Activated gamma-delta T cell treated with anti-CD3 and anti-CD28 coated beads, Interleukin-2, amount 50 U/mL, for 16 hours (primary cell): ENCODE measurements at places on chromosomes 16 and 17.

- no peak for DNase-seq
Observed at GRCh38 chr17:70184770-70185169, 15.4 kb downstream of the KCNJ2 start.

DNA sequence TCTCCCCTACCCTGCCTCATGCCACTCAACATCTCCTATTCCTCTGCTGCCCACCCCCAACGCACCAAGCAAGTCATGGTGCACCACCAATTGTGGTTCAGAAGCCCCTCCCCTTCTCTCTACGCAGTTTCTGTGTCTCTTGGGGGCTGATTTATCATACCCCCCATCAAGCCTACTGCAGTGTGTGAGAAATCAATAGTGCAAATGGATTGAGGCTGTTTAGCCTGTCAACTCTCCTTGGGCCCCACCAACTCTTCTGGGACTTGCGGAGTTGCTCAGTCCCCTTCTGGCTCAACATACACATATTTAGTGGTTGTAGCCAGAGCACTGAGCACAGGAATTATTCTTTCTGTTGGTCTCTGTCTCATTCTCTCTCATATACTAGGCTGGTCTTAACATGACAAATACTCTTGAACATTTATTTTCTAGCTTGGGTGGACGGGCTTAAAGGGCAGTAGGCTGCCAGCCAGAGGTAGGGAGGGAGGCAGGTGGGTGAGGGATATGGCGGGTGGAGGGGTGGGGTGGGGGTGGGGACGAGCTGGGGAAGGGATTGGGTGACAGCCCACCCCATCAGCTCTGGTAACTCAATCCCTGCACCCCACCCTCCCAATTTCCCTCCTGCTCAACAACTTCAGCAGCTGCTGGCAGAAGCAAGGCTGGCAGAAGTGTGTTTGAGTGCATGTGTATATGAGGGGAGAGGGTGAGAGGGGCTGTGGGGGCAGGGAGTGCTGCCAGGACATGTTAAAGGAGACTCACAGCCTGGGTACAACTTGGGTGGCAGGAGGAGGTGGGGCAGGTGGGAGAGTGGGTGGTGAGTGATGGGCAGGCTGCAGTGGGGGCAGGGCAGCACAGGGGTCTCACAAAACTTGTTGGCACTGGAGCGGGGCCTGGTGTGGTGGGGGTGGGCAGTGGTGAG, 4.9 kb downstream of the RARA start:
- DNase-seq, result no peak

- no peak for DNase-seq
Observed at GRCh38 chr17:82244413-82245133, 15.7 kb downstream of the SLC16A3 start.

- no peak for DNase-seq
Observed at GRCh38 chr17:4008082-4008435, 43.8 kb upstream of the ATP2A3 start.

DNA sequence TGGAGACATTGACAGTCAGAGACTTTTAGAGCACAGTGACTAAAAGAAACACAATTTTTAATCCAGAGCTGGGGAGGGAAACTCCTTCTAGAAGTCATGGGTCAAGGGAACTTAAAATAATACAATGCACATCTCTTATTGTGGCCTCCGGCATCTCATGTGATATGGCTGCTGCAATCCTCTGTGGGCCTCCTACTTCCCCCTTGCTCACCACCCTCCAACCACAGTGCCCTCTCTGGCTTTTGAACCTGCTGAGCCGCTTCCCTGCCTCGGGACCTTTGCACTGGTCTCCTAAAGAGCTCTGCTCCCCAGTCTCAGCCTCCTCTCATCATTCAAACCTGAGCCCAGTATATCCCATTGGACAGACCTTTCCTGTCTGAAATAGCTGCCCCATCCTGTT, 47.6 kb downstream of the HS3ST2 start:
- no peak for DNase-seq

DNA sequence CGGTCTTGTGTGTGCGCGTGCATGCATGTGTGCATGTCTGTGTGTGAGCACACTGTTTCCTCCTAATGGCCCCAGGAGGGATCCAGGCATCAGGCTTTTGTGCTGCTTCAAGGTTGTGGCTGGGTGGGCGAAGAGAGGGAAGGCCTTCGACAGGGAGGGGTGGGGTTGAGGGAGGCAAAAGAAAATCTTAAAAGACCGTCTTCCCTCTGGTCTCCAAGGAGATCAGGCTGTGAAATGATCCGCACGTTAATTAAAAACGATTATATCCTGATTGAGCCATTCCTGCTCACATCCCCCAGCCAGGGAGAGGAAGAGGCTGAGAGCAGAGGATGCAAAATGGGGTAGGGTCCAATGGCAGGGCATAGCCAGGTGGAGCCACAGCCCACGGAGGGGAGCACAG, 46.9 kb downstream of the RAI1 start:
- DNase-seq, result no peak

DNA sequence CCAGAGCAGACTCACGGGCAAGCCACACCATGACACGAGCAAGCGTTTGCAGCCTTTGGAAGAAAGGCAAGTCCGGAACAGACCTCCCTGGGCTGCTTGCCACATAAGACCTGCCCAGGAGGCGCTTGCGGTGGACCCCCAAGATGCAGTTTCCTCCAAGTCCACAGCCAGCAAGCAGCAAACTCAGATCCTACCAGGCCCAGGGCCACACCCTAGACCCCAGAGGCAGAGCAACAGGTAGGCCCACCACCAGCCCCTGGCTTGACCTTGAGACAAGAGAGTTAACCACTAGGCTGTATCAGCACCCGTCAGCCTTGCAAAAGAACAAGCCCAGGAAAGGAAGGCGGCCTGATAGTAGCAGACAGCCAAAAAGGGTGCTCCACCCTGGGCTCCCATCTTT, 2.3 kb downstream of the FAAP100 start:
- DNase-seq, result no peak

DNA sequence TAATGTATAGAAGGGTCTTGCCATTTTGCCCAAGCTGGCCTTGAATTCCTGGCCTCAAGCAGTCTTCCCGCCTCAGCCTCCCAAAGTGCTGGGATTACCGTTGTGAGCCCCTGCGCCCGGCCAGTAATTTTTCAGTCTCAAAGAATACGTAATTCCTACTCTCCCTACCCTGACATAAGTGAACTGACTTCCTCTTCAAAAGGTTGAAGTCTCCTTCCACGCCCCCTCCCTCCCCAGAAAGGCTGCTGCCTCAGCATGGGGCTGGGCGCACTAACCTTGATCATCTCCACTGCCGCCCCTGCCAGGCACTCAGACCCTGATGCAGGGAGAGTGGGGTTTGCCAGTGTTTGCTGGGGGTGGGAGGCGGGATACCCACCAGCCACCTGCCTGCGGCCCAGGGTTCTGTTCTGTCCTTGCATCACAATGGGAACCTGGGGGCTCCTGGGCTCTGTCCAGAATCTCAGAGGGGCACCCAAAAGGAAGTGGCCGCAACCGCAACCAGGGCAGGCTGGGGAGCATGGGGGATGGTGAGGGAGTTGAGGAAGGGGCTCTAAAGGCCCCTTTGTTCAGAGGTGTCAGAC, 27.5 kb downstream of the KIFC3 start:
- DNase-seq, result no peak

DNA sequence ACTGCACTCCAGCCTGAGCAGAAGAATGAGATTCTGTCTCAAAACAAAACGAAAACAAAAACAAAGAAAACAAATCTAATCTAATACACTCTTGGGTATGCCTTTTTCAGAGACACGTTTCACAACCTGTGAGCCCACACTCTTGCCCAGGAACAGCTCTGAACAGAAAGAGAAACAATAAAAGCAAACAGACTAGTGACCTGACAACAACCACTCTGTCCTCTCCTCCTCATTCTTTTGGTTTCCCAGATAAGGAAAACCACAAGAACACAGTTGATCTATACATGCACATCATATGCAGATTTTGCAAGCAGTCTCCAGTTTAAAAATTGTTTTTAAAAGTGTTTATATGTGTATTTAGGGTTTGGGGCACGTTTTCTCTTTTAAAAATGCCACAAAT, 1.3 kb downstream of the MKS1 start:
- no peak for DNase-seq

GRCh38 chr16:71352963-71353460, 5.5 kb upstream of the CALB2 start:
- no peak for DNase-seq

- no peak for DNase-seq
Observed at GRCh38 chr17:40535438-40535837, 29.8 kb downstream of the CCR7 start.

GRCh38 chr16:75938818-75939217, 212.5 kb upstream of the CPHXL start:
- no peak for DNase-seq

DNA sequence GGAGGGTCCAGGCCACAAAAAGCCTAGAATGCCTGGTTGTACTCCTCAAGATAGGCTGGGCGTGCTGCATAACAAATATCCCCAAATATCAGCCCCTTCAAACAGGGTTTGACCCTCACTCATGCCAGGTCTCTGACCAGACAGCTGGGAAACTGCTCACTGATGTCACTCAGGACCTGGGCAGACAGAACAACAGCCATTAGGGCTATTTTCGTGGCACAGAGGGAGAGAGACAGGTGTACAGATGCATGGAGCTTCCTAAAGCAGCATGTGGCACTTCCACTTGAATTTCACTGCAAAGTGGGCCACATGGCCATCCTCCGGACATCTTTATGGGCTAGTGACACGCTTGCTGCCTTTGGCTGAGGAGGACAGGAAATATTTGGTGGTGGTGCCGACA, 73.1 kb downstream of the SREBF1 start:
- no peak for DNase-seq

DNA sequence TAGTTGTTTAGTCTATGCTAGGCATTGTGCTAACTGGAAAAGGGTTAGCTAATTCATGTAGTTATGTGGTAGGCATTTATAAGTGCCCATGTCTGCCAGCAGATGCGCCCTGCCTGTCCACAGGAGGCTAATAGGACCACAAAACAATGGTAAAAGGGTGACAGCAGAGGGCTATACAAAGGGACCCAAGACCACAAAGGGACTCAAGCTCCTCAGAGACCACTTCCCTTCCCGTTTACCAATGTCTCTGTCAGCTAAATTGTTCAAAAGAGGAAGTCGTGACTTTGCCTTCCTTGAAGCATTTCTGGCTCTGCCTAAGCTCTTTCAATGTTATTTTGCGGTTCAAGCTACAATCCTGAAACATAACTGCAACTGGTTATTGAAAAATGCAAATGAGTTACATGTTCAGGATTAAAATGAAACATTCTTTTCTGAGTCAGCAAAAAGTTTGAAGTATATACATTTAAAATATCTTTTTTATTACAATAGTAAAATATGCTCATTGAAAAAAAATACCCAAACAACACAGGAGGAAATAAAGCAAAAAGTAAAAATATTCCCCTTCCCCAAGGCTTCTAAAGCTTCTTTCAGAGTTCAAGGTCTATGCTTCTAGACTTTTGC, 149.2 kb downstream of the MAF start:
- DNase-seq, result no peak

- DNase-seq, result no peak
Observed at GRCh38 chr17:57037411-57037810, 47.6 kb upstream of the AKAP1 start.

- no peak for DNase-seq
Observed at GRCh38 chr16:66004699-66005098, 361.8 kb upstream of the CDH5 start.

DNA sequence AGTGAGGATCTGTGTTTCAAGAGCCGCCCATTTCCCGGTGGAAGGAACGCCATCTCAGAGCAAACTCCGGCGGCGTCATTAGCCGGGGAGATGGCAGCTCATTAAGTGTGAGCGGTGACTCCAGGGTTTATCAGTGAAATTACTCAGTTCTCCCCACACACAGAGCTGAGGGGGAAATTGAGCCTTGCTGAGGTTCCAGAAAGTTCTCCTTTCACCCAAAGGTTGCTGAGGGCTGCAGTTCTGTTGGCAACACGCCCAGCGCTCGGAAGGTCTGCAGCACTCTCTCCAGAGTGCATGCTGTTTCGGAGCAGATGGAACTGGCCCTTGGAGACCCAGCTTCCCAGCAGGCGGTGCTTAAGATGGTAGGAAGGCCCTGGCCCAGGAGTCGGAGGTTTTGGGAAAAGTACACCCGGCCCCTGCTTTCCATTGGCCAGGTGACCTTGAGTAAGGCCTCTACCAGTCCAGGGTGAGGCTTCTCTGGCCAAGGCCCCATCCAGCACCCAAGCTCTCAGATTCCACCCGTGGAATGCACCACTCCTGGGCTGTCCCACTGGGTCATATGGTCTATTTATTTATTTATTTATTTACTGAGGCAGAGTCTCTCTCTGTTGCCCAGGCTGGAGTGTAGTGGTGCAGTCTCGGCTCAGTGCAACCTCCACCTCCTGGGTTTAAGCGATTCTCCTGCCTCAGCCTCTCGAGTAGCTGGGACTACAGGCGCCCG, 167.7 kb upstream of the CIBAR2 start:
- no peak for DNase-seq

DNA sequence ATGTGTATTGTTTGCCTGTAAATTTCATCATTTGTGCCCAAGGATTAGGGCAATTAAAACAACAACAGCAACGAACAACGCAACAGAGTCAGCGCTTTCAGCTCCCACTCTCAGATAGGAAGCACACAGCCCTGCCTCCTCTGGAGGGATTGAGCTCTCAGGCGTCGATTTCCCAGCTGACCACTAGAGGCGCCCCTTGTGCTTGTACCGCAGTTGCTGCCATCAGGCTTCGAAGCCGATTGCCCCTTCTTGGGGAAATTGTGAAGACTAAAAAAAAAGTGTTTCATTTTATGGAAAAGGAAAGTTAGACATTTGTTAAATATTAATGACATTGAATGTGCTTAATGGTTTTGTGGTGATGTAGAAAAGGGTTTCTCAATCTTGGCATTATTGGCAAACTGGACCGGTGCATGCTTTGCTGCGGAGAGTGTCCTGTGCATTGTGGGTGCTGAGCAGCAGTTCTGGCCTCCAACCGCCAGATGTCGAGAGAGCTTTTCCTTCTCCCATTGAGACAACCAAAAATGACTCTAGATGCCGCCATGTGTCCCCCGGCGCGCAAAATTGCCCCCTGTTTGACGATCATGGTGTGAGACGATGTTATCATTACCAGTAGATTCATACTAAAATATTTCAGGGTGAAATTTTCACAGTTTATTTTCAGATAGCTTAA, 650.4 kb upstream of the RBFOX1 start:
- no peak for DNase-seq

DNA sequence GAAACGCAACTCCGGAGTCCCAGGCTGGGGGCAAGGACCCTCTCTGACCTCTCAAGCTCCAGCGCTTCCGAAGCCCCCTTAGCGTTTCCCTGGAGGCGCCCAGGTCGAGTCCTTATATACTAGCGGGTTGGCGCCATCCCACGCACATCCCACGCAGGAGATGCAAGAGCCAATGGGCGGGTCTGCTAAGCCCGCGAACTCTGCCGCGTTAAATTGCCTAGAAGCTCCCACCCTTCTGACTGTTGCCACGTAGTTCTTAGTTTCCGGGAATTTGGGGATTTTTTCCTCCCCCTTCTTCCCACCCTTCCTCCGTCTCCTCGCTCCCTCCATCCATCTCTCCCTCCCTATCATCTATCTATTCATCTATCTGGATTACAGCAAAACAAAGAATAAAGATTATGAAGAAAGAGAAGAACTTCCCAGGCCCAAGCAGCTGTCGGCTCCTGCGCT, at the start of gene SLFN11:
Gene SLFN11 (minus strand): TSS at position 88 of the 450 bp plus-strand sequence. CDS start 9,814 bp downstream, outside the sequence.
- peak; percentile 78 for DNase-seq
